Thoracic aorta (tissue), 2 donors: ENCODE measurements at places on chromosomes 2 and 18. TPM values are rescaled to one million over a fixed set of nuclear protein-coding genes. Genes with fewer than 3 reads are reported as not detected.

Gene ASB18
- not detected for total RNA-seq

Gene SLC4A3
- 6.5 TPM for total RNA-seq

Gene ABHD1
- total RNA-seq = not detected

Gene STARD6
- total RNA-seq = not detected

Gene PDCD1
- total RNA-seq = 0.92 TPM

Gene CRYGC
- not detected for total RNA-seq

Gene TAF4B
- 15.6 TPM for total RNA-seq

Gene SERPINB11
- not detected for total RNA-seq

Gene ZBTB7C
- total RNA-seq = 9.6 TPM

Gene ITGB6
- 0.99 TPM for total RNA-seq

Gene SETBP1
- total RNA-seq = 50.2 TPM

Gene RAPGEF4
- 9.9 TPM for total RNA-seq

Gene ANKRD62
- not detected for total RNA-seq

Gene SOWAHC
- 29.4 TPM for total RNA-seq

Gene FOXI3
- total RNA-seq = not detected

Gene GCFC2
- total RNA-seq = 29.2 TPM

Gene AFTPH
- total RNA-seq = 32.1 TPM

Gene IL1B
- 4.0 TPM for total RNA-seq

Gene CCDC85A
- total RNA-seq = 4.2 TPM

Gene CNTNAP5
- total RNA-seq = not detected

Gene SPDYA
- 5.3 TPM for total RNA-seq

Gene YIPF4
- total RNA-seq = 25.0 TPM

Gene SIGLEC15
- total RNA-seq = 0.54 TPM

Gene TMEM169
- not detected for total RNA-seq

Gene PARD6G
- total RNA-seq = 3.0 TPM

Gene ATL2
- 71.0 TPM for total RNA-seq

Gene TET3
- total RNA-seq = 8.7 TPM

Gene SLC19A3
- 3.7 TPM for total RNA-seq

Gene ADD2
- 0.41 TPM for total RNA-seq

Gene MAP2
- total RNA-seq = 68.8 TPM

Gene NEURL3
- total RNA-seq = not detected

Gene HRH4
- 2.5 TPM for total RNA-seq

Gene GCKR
- 1.8 TPM for total RNA-seq

Gene CFC1
- total RNA-seq = not detected

Gene ZNF892
- total RNA-seq = 22.9 TPM

Gene RTP5
- total RNA-seq = not detected

Gene AMER3
- not detected for total RNA-seq

Gene SGPP2
- total RNA-seq = not detected

Gene KLHL29
- total RNA-seq = 18.5 TPM

Gene SFT2D3
- total RNA-seq = 9.5 TPM

Gene HOXD13
- not detected for total RNA-seq

Gene CHCHD5
- total RNA-seq = 6.8 TPM
